Hematopoietic multipotent progenitor cell treated with erythropoietin and hydrocortisone succinate and interleukin-3 and kit ligand, for 6 days (in vitro differentiated cells): ENCODE measurements at places on chromosomes 2 and 18.

- no peak for DNase-seq
These were observed 22.2 kb downstream of the SP3 start for GRCh38 chr2:173942861-173943523.

- peak; percentile 38 for DNase-seq
These were observed 1.4 kb downstream of the PRKD3 start for GRCh38 chr2:37323176-37323780.

DNA sequence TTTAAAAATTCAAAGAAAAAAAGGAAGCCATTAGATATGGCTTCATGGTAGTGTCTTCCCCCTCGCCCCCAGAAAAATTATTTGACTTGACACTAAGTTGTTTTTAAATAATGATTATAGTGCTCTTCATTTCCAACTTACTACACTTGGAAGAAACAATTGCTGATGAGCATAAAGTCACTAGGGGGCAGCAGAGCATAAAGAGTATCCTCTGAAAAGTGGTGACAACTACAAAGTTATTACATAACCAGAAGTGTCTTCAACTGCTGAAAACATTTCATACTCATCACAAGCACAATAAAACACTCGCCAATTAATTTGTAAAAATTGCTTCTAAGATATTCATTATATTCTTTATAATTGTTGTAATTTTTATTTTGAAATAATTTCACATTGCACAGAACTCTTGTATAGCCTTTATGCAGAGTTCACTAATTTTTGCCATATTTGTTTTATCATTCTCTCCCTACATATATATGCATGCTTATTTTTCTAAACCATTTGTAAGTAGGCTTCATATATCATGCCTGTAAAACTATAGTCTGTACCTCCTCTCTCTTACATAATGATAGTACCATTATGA, 54.9 kb downstream of the EXOC6B start:
- peak; percentile 90 for DNase-seq

GRCh38 chr2:84038866-84039265, 420.2 kb downstream of the SUCLG1 start:
- peak; percentile 53 for DNase-seq

DNA sequence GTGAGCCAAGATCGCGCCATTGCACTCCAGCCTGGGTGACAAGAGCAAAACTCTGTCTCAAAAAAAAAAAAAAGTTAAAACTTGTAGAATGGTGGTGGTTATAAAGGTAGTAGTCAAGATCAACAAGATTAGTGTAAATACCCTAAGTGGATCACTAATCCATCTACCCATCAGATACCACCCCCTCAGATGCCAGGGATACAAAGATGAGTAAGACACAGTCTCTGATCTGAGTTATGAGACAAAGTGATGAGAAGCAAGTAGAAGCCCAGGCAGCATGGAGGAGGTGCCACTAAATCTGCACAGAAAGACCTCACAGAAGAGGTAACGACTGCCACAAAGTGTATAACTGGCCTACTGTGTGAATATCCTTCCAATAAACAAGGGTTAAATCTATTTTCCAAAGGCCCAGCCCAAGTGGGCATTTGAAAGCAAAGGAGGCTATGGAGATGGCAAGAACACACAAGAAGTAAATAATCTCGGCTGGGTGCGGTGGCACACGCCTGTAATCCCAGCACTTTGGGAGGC, 20.2 kb downstream of the NFE2L2 start:
- DNase-seq: no peak

DNA sequence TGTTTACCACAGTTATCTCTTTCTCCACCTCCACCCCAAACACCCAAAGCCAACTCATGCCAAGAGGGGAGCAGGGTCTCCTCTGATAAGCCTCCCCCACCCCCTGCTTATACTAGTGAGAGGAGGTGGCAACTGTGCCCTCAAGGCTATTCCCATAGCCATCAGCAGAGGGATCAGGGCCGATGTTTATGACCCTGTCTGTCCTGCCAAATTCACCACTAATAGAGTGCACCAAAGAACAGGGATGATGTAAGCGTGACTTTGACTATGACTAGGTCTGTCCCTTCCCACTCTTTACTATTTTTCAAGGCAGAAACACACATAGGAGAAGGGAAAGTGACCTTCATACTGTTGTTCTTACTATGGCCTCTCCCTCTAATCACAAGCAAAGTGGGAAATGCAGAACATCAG, 74.6 kb downstream of the CLHC1 start:
- DNase-seq: peak; percentile 96

DNA sequence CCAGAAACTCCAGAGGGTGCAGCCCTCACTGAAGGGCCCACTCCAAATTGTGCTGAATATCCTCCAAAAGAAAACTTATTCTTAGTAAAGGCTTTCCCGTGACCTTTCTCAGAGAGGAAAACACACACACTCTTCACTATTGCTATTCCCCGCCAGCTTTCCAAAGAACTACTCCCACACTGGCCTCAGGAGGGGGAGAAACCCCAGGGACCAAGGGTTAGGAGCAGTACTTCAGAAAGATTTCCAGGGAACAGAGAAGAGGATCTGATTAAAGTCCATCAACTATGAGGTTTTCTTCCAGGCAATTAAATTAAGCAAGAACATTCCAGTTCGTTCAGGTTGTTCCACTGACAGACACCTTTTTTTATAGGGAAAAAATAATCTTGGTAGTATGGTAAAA, 150.2 kb downstream of the TTC32 start:
- no peak for DNase-seq

GRCh38 chr2:134206573-134206972, 47.3 kb upstream of the MGAT5 start:
- DNase-seq: no peak

DNA sequence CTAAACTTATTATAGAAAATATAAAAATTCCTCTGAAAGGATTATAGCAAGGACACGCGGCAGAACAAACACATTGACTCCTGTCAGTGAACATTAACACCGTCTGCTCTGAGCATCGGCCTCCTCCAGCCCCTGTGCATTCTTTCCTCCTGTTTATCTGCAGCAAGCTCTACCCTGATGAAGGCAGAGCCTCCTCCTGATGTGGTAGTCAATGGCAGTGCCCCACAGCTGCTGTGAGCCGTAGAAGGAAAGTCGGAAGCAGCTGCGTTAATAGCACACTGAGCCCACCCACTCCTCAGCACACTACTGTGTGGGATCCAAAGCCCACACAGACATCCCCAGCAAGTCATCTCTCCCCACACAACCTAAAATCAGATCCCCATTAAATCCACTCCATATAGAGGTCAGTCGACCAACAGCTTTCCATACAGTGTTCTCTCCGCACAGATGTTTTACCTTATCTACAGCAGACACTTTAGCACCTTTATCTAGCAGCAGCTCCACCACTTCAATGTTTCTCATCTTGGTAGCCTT, 41.0 kb downstream of the KIDINS220 start:
- DNase-seq: peak; percentile 10

DNA sequence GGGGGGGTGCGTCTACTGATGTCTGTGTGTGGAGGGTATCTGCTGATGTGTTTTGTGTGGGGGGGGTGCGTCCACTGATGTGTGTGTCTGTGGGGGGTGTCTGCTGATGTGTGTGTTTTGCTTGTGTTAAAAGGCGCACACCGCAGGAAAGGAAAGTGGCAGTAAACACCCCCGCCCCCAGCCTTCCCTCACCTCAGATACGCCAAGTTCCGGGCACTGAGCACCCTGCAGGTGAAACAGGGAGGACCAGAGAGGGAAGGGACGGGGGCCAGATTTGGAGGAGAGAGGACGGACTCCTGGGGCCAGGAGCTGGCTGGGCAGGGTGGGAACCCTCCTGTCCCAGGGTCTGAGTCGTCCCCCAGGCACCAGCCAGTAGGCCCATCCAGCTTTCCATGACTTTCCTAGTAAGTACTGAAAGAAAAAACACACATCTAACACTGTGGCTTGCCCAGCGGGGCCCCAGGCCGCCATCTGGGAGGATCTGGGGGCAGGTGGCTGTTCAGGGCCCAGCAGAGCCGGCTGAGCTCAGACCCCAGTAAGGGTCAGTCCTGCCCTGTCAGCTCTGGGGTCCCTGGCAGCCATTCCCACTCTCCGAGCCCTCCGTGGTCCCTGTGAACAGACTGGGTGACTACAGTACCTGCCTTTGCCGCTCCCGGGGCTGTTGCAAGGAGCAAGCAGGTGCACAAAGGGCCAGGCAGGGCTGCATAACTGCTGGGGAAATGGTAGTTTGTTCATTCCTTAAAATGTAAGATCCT, 126.9 kb downstream of the NFATC1 start:
- DNase-seq: peak; percentile 12

DNA sequence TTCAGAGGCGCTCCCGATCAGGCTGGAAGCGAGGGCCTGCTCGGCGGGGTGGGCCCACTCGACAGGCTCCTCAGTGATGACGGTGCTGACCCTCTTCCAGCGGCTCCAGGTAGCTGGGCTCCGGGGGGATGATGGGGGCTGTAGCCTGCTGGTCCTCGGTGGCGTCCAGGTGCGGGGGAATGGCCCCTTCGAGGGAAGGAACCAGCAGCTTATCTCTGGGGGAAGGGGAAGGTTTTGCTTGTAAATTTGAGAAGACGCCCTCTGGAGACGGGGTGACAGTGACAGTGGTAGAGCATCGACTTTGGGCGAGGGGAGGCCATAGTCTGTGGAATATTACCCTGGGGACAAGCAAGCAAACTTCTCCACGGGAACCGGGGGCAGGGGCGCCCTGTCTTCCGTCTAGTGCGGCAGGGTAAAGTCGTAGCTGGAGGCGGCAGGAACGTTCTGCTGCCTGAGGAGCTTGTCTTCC, 891.9 kb upstream of the LRRTM1 start:
- DNase-seq: no peak

GRCh38 chr2:101987832-101988231, 3.9 kb upstream of the IL1R2 start:
- no peak for DNase-seq

DNA sequence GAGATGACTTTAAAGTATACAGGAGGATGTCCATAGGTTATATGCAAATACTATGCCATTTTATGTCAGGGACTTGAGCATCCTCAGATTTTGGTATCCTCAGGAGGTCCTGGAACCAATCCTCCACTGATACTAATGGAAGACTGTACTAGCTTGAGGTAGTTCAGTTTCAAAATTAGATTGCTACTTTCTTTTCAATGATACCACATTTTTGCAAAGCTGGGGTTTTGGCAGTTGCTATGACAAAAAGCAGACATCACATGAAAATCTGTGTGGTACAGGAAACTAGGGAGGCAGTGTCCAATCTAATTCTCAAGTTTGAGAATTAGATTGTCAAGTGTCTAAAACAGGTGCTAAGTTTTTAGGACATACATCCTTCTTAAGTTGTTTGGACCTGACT, 14.2 kb downstream of the EHBP1 start:
- DNase-seq: no peak

DNA sequence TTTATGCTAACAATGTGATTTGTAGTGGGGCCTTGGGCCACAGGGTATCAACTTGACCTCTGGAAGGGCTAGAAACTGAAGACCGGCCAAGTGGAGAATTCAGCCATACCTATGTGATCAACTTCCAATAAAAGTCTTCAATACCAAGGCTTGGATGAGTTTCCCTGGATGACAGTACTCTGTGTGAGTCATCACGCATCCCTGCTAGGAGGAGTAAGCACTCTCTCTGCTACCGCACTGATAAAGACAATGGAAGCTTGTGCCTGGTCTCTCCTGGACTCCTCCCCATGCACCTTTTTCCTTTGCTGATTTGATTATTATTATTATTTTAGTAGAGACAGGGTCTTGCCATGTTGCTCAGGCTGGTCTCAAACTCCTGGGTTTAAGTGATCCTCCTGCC, 58.1 kb downstream of the SKA1 start:
- DNase-seq: no peak

GRCh38 chr18:74197705-74198341, 49.5 kb downstream of the TIMM21 start:
- no peak for DNase-seq

DNA sequence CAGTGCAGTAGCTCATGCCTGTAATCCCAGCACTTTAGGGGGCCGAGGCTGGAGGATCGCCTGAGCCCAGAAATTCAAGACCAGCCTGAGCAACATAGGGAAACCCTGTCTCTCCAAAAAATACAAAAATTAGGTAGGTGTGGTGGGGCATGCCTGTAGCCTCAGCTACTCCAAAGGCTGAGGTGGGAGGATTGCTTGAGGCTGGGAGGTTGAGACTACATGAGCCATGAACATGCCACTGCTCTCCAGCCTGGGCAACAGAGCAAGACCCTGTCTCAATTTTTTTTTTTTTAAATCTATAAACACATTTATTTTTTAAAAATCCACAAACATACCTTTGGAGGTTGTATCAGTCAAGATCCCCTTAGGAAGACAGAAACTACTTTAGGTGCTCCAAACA, 326.3 kb downstream of the EPHA4 start:
- DNase-seq: no peak

GRCh38 chr2:55136138-55136541, 85.9 kb upstream of the RTN4 start:
- no peak for DNase-seq

GRCh38 chr18:35386600-35387100, 9.5 kb upstream of the ZNF396 start:
- DNase-seq: peak; percentile 93

- DNase-seq: no peak
These were observed 564.3 kb downstream of the SLC4A3 start for GRCh38 chr2:220191737-220192136.

DNA sequence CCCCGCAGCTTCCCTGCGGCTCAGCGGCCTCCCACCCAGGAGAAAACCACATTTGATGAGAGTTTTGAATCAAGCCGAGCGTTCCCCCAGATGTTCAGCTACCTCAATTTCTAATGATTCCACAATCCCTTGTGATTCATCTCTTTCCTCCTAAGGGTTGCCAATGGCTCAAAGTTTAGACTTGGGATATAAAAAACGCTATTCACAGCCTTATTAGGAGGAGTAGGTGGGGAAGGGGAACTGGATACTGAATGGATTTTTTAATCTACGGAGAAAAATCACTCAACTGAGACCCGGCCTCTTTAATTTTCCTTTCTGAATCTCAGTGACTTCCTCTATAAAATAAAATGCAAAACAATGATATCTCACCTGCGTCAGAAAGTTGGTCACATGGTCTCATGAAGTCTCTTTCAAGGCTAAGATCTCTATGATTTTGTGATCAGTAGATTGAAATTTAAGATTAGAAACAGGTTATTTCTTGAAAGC, 192.6 kb upstream of the TCF4 start:
- peak; percentile 10 for DNase-seq

DNA sequence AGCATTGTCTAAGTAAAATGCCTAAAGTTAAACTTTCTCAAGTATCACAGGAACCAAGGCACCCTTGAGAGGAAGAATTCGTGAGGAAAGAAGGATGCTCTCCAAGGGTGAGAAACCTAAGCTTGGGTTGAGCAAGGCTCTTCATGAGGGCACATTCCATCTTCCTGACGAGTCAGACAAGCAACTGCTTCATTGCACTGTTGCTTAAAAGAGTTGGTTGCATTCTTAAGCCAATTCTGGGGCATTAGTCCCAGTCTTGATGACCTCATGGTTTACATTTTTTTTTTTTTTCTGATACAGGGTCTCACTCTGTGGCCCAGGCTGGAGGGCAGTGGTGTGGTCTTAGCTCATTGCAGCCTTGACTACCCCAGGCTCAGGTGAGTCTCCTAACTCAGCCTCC, 237.5 kb downstream of the ACTR3 start:
- DNase-seq: no peak

- DNase-seq: peak; percentile 41
These were observed 76.3 kb upstream of the WDSUB1 start for GRCh38 chr2:159362816-159363251.
